ENCODE measurements at places on chromosomes 3 and 15.

DNA sequence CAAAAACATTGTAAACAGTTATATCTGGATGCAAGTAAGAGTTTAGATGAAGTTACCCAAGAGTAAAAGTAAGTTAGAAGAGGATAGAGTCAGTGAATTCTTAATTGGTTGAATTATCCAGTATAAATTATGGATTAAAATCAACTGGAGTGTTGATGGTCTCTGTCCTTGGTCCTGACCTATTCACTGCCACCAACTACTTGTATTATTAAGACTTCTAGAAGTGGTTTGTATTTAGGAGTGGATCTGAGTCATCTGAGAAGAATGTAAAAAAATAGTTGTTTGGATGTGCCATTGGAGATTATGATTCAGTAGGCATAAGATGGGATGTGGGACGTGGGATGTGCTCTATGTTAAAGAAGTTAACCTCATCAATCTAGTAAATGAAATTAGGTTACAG, 86.4 kb downstream of the SYNPR start:
- DNase-seq = no peak

GRCh38 chr15:31177951-31178350, 76.4 kb upstream of the TRPM1 start:
- DNase-seq = no peak

DNA sequence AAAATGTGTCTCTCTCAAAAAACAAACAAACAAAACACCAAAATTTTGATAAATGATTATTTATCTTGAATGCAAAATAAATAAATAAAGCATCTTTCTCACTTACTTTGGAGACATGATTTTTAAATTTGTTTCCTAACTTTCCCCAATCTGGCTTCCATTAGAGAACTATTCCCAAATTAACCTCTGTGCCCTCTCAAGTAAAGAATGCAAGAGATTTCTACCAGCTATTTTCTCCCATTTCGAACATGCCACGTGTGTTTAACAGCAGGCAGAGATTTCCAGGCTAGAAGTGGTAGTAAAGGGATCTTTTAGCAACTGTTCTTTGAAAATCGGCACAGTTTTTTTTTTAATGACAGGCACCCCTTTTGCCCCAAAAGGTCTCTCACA, 269.1 kb downstream of the SHQ1 start:
- DNase-seq = no peak

- DNase-seq = no peak
Observed at GRCh38 chr15:50613600-50613999, 67.1 kb upstream of the USP50 start.

- DNase-seq = no peak
Observed at GRCh38 chr15:88647351-88648105, 8.7 kb downstream of the ISG20 start.

- no peak for DNase-seq
Observed at GRCh38 chr15:72302955-72303354, 17.0 kb downstream of the CELF6 start.

DNA sequence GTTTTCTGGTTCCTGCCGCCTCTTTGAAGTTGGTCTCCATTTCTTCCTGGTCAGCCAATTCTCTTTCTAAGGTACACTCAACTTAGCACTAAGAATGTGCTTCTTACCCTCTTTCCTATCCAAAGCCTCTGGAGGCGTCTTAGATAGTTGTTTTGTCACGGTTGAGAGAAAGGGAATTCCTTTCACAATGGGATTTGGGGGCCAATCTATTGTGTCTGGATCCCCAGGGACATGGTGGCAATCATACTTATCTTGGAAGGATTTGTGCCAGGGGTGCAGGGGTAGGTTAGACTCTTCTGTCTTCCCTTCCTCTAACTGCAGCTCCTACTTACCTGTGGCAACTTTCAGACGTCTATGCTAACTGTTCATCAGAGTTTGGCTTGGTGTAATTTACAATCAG, 287.1 kb downstream of the SOX2 start:
- DNase-seq = no peak
